Glutamatergic neuron (in vitro differentiated cells): ENCODE measurements at places on chromosomes 12 and 14.
A peak's percentile ranks its signal among the peaks of the same experiment; 100 is the strongest.

- no peak overlapping the region for H3K4me3 ChIP-seq
- no peaks in the 10 kb centered on the region for H3K36me3 ChIP-seq
- no peak for DNase-seq
- H3K27me3 ChIP-seq = peaks cover 13% of the 10 kb centered on the region
- H3K4me1 ChIP-seq = peaks cover 23% of the 10 kb centered on the region
These were observed 50.7 kb downstream of the PRIMA1 start for GRCh38 chr14:93737634-93738033.

GRCh38 chr12:108531929-108532848 lies 17.1 kb downstream of the FICD start:
- peaks cover 4% of the 10 kb centered on the region for H3K36me3 ChIP-seq
- no peak for DNase-seq
- H3K4me3 ChIP-seq = peak overlapping the region; percentile 77
- peak overlapping the region; percentile 84 for H3K27ac ChIP-seq
- H3K4me1 ChIP-seq = peaks cover 8% of the 10 kb centered on the region
- no peaks in the 10 kb centered on the region for H3K27me3 ChIP-seq

DNA sequence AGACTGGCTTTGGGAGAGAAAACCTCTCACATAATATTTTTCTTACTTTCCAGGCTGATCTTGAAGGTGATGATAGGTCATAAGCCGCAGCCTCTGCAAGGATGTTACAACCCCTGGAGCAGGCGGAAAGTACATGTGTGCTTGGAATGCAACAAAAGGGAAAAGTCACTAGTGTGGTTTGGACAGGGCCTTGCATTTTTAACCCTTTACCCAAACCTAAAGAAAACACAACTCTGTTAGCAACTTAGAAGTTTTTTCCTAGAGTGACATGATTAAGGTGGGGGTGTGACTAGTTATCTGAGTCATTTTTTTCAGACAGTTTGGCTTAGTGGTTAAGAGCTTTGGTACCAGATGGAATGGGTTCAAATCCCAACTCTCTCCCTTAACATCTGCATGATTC lies 97.0 kb downstream of the TMEM30B start:
- H3K4me1 ChIP-seq = peaks cover 6% of the 10 kb centered on the region
- no peak for DNase-seq
- H3K36me3 ChIP-seq = no peaks in the 10 kb centered on the region
- no peaks in the 10 kb centered on the region for H3K27me3 ChIP-seq
- no peak overlapping the region for H3K4me3 ChIP-seq

- H3K4me1 ChIP-seq = peaks cover 2% of the 10 kb centered on the region
- peaks cover 7% of the 10 kb centered on the region for H3K36me3 ChIP-seq
- H3K27ac ChIP-seq = no peak overlapping the region
These were observed 821 bp downstream of the TMEM106C start for GRCh38 chr12:47964106-47964728.

GRCh38 chr12:96401076-96401871 lies 1.0 kb upstream of the CDK17 start:
- peak overlapping the region; percentile 74 for H3K27ac ChIP-seq
- no peak for DNase-seq
- H3K36me3 ChIP-seq = peaks cover 4% of the 10 kb centered on the region
- peak overlapping the region; percentile 81 for H3K4me3 ChIP-seq
- peaks cover 2% of the 10 kb centered on the region for H3K27me3 ChIP-seq
- peaks cover 22% of the 10 kb centered on the region for H3K4me1 ChIP-seq

DNA sequence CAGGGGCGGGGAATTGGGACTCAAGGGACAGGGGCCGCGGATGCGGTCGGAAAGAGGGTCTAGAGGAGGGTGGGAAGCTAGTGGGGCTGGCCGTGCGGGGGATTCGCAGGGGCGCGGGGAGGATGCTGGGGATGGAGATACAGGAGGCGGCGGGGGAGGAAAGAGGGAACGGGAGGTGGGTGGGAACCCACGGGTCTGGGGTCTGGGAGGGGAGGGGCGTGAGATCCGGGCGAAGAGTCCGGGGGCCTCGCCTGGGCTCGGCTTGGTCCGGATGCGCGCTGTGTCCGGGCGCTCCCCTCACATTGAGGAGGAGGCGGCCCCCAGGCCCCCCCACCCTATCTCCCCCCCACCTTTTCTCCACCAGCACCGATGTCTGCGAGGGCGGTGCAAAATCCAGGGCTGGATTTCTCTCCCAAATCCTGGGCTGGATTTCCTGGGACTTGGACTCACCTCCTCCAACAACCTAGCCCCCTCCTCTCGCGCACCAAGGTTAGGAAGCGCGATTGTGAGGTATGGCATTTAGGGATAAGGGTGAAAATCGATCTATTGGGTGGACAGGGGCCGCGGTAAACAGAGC lies at the start of gene AGAP2:
TSS of gene AGAP2 (minus strand) at position 82 of the 577 bp plus-strand sequence. CDS start 496 bp downstream, outside the sequence.
- peak within 1 kb of the TSS; percentile 85 for H3K4me3 ChIP-seq
- peak; percentile 75 for DNase-seq
- H3K4me1 ChIP-seq = peaks cover 25% of the 10 kb centered on the region
- peaks cover 29% of the 10 kb centered on the region for H3K27me3 ChIP-seq
- H3K27ac ChIP-seq = peak within 1 kb of the TSS; percentile 38

DNA sequence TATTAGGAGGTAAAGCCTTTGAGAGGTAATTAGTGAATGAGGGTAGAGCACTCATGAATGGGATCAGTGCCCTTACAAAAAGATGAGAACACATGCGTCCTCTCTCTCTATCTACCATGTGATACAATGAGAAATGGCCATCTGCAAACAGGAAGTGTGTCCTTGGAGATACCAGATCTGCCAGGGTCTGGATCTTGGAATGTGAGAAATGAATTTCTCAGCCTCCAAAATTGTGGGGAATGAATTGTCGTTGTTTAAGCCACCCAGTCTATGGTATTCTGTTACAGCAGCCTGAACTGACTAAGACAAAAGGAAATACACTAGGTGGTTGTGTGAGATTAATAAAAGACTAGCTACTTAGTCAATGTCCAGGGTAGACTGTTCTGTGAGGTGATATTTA lies 366.6 kb downstream of the NELL2 start:
- peak overlapping the region; percentile 29 for H3K27ac ChIP-seq
- H3K4me3 ChIP-seq = peak overlapping the region; percentile 39
- H3K36me3 ChIP-seq = no peaks in the 10 kb centered on the region

- no peaks in the 10 kb centered on the region for H3K27me3 ChIP-seq
- H3K4me3 ChIP-seq = no peak overlapping the region
- no peak overlapping the region for H3K27ac ChIP-seq
- no peaks in the 10 kb centered on the region for H3K36me3 ChIP-seq
These were observed 130.3 kb upstream of the NUDT4 start for GRCh38 chr12:93247313-93247991.

GRCh38 chr12:124045671-124046455 lies 72.8 kb downstream of the ZNF664 start:
- peaks cover 5% of the 10 kb centered on the region for H3K27me3 ChIP-seq
- peak overlapping the region; percentile 44 for H3K4me3 ChIP-seq
- H3K36me3 ChIP-seq = peaks cover 42% of the 10 kb centered on the region
- peaks cover 19% of the 10 kb centered on the region for H3K4me1 ChIP-seq

DNA sequence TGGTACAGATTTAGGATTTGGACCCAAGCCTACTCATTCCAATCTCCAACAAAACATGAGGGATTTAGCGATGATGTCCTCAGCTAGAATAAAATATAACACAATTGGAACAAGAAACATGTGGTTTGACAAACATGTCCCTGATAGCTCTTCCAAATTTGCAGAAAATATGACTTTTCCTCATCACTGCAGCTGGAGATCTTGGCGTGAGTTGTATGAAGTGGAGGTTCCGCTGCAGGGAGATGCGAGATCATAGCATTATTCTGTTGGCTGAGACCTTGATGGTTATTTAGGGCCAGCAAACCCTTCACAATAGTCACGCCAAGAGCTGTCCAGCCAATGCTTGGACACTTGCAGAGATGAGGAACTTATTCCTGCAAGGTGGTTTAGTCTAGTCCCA lies 413.4 kb upstream of the TBX3 start:
- H3K27ac ChIP-seq = no peak overlapping the region
- no peak for DNase-seq
- H3K27me3 ChIP-seq = no peaks in the 10 kb centered on the region
- no peaks in the 10 kb centered on the region for H3K36me3 ChIP-seq
- no peak overlapping the region for H3K4me3 ChIP-seq

DNA sequence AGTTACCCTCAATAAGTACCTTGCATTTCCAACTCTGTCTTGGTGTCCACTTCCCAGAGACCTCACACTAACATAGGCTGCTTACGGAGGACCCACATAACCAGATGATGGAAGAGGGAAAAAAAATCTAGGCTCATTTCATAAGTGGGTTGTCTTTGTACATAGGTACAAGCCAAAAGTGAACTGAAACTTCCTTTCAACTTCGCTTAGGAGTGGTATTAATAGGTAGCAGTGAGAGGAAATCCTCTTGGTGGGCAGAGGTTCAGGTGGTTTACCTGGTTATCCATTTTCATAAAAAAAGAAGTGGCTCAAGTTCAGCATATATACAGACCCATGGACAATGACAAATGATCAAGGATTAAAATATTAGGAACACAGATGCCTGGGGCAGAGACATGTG lies 35.8 kb upstream of the RNU6-7 start:
- H3K36me3 ChIP-seq = no peaks in the 10 kb centered on the region
- H3K27me3 ChIP-seq = peaks cover 2% of the 10 kb centered on the region
- H3K4me3 ChIP-seq = no peak overlapping the region
- no peak overlapping the region for H3K27ac ChIP-seq

GRCh38 chr12:93333054-93333453 lies 44.7 kb upstream of the NUDT4 start:
- DNase-seq = no peak
- H3K27me3 ChIP-seq = no peaks in the 10 kb centered on the region
- no peak overlapping the region for H3K27ac ChIP-seq
- no peaks in the 10 kb centered on the region for H3K4me1 ChIP-seq

DNA sequence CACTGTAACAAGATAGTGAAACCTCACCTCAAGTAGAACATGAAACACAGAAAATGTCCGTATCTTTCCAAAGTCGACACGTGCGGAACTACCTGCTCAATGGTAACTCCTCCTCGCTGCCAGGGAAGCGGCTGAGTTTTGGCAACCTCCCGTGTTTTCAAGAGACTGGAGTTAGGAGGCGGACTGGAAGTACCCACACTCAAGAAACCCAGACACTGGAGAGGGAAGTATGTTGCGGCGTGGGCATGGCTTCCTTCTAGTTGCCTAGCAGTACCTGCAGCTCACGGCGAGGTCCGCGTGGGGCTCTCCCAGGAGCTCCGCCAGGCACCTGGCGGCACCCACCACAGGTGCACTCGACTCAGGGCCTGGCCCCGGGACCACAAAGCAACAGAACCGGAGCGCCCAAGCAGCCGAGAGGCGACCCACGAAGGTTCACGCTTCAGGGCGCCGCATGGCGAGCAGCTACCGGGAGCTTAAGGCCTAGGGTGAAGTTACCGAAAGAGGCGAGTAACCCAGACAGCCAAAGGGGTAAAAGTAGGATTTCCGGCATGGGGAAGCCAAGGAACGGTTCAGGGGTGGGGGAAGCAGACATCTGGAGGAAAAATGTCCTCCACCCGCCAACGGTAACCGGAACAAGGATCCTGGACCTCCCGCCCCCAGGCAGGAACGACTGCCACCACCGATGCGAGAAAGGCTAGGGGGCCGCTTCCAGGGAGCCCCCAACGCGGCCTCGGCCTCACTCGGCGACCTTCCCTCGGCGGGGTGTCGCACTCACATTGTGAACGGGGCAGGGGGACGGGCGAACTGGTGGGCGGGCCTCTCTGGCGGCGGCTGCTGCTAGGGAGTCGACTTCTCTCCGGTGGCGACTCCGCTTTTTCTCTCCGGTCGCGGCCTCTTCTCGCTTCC lies 608 bp downstream of the PTGES3 start:
- H3K36me3 ChIP-seq = no peaks in the 10 kb centered on the region
- H3K27me3 ChIP-seq = peaks cover 7% of the 10 kb centered on the region
- H3K4me3 ChIP-seq = peak overlapping the region; percentile 99
- DNase-seq = peak; percentile 27

- no peak overlapping the region for H3K4me3 ChIP-seq
- no peak overlapping the region for H3K27ac ChIP-seq
- peaks cover 2% of the 10 kb centered on the region for H3K27me3 ChIP-seq
- DNase-seq = no peak
- no peaks in the 10 kb centered on the region for H3K36me3 ChIP-seq
These were observed 362.3 kb upstream of the NOVA1 start for GRCh38 chr14:26959972-26960660.

GRCh38 chr12:124692443-124692842 lies 125.0 kb upstream of the NCOR2 start:
- no peak overlapping the region for H3K4me3 ChIP-seq
- DNase-seq = no peak

DNA sequence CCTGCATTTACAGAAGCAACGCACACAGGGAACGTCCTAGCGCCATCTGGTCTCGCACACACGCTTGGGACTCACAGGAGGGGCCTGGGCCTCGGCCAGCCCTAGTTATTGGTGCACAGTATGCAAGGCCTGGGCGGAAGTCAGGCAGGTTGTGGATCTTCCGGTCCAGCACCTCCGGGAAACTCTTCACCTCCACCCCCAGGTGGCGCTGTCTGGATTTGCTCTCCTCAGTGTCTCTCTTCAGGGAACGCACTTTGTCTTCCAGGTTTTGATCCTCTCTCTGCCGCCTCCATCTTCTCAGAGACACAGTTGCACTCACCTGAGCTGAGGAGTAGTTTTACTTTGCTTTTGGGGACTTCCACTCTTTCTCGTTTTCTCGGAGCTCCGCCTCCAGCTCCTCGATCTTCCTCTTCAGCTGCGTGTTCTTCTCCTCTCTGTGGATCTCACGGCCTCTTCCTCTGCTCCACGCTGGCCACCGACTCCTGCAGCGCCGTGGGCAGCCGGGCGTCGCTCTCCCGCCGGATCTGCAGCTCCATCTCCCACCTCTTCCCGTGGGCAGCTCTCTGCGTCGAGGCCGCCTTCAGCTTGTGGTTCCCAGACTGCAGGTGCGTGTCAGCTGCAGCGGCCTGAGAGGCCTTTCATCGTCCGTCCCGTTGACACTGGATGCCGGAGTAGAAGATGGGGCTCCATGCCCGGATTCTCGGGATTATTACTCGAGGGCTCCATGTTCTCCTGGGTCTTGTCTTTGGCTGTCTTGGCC lies 933.8 kb downstream of the TMEM121 start:
- no peak for DNase-seq
- no peak overlapping the region for H3K4me3 ChIP-seq
- H3K36me3 ChIP-seq = peaks cover 5% of the 10 kb centered on the region
- H3K27me3 ChIP-seq = no peaks in the 10 kb centered on the region
- no peak overlapping the region for H3K27ac ChIP-seq

- no peak overlapping the region for H3K27ac ChIP-seq
- H3K4me3 ChIP-seq = no peak overlapping the region
- DNase-seq = no peak
- no peaks in the 10 kb centered on the region for H3K36me3 ChIP-seq
- H3K4me1 ChIP-seq = no peaks in the 10 kb centered on the region
These were observed 170.7 kb upstream of the GZMB start for GRCh38 chr14:24804552-24805212.

- no peak overlapping the region for H3K4me3 ChIP-seq
- H3K36me3 ChIP-seq = no peaks in the 10 kb centered on the region
- H3K4me1 ChIP-seq = peaks cover 3% of the 10 kb centered on the region
These were observed 190.4 kb upstream of the CPNE8 start for GRCh38 chr12:39095636-39096330.

- no peak overlapping the region for H3K4me3 ChIP-seq
- no peak for DNase-seq
- peaks cover 11% of the 10 kb centered on the region for H3K36me3 ChIP-seq
- no peaks in the 10 kb centered on the region for H3K27me3 ChIP-seq
These were observed 327.7 kb downstream of the RAD51B start for GRCh38 chr14:68147303-68147702.

GRCh38 chr12:131499864-131500190 lies 211.1 kb upstream of the SFSWAP start:
- no peak for DNase-seq
- peaks cover 1% of the 10 kb centered on the region for H3K27me3 ChIP-seq
- no peak overlapping the region for H3K27ac ChIP-seq
